T-cell (primary cell): ENCODE measurements at places on chromosomes 11 and 22.

- DNase-seq, result no peak
Measured at GRCh38 chr11:61656347-61657077, 23.7 kb upstream of the DAGLA start.

DNA sequence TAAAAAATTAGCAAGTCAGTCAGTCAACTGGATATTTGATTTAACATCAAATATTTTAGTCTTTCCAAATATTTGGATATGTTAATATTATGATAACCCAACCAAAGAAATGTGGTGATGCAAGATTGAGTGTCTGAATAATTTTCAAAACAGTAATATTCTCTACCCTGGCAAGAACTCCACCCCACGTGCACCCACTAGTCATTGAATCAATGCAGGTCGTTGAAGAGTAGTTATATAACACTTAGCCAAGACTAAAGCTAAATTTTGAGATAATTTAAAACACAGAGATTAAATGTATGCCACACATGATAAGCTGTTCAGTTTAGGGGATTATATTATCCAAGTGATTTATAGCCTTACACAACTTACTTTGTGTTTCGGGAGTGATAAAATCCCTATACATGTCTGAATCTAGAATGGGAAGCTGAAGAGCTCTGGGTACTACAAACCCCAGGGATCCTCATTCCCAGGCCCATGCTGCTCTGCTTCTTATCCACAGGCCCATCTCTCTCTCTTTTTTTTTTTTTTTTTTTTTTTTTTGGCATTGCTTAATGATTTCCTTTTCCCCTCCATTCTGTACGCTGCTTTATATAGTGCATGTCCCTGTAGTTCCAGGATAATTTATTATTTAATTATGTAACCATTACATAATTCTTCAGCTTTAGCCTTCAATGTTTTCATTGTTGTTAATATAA lies 392.9 kb downstream of the NTM start:
- no peak for DNase-seq

- no peak for DNase-seq
Measured at GRCh38 chr11:74142624-74143023, 28.2 kb downstream of the C2CD3 start.

DNA sequence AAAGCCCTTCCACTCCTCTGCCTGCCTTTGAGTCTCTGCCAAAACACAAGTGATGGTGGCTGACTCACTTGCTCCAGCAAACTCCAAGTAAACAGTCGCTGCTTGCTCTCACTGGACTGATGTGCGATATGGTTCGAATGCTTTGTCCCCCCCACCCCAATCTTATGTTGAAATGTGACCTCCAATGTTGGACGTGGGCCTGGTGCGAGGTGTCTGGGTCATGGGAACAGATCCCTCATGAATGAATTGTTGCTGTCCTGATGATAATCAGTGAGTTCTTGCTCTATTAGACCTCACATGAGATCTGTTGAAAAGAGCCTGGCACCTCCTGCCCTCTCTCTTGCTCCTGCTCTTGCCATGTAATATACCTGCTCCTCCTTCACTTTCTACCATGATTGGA lies 747.9 kb downstream of the OPCML start:
- DNase-seq, result no peak

- DNase-seq, result no peak
Measured at GRCh38 chr11:729492-730074, 17.7 kb upstream of the TALDO1 start.

DNA sequence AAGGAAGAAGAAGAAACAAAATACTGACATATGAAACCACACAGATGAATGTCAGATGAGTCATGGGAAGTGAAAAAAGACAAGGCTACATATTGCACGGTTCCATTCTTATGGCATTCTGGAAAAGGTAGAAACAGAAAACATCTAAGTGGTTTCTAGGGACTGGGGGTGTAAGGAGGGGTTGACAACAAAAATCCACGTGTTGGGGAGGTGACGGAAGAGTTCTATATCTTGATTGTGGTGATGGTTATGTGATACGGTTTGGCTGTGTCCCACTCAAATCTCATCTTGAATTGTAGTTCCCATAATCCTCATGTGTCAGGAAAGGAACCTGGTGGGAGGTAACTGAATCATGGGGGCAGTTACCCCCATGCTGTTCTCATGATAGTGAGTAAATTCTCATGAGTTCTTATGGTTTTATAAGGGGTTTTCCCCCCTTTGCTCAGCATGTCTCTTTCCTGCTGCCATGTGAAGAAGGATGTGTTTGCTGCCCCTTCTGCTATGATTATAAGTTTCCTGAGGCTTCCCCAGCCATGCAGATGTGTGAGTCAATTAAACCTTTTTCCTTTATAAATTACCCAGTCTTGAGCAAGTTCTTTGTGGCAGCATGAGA lies 6.4 kb upstream of the ARFGAP3 start:
- DNase-seq, result no peak

- DNase-seq, result no peak
Measured at GRCh38 chr11:61110255-61111049, 8.2 kb downstream of the CD5 start.

GRCh38 chr11:119903389-119903788 lies 174.4 kb upstream of the NECTIN1 start:
- no peak for DNase-seq

- DNase-seq, result no peak
Measured at GRCh38 chr11:74870485-74870884, 78.4 kb downstream of the XRRA1 start.

GRCh38 chr11:7448201-7448600 lies 37.1 kb upstream of the OLFML1 start:
- no peak for DNase-seq

- no peak for DNase-seq
Measured at GRCh38 chr11:45739866-45740265, 65.1 kb upstream of the SLC35C1 start.

GRCh38 chr11:16859651-16860050 lies 121.2 kb downstream of the C11orf58 start:
- DNase-seq, result no peak

- no peak for DNase-seq
Measured at GRCh38 chr11:45362636-45363035, 76.5 kb upstream of the SYT13 start.

DNA sequence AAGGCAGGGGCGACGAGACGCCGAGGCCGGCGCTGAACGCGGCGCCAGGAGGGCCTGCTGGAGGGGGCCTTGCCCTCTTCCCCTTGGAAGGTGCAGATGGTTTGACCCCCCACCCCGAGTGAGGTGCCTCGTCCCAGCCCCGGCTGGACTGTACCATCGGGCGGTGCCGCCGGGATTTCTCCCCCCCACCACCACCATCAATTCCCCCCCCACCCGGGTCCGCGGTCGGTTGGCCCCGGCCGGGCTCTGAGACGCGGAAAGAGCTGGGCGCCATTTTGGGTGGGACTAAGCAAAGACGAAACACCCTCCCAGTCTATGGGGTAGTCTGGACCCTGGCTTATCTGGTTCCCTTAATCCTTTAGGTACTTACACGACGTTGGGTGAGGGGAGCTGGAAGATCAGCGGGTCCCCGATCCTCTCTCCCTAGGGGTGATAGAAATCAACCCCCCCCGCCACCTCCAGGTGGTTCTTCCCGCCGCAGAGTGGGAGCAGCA lies at the start of gene PRDM10:
Gene PRDM10 (minus strand): TSS at position 484 of the 494 bp plus-strand sequence. CDS start 41,871 bp downstream, outside the sequence.
- peak; percentile 92 for DNase-seq

- DNase-seq, result no peak
Measured at GRCh38 chr11:9680028-9680427, 16.2 kb downstream of the SWAP70 start.

DNA sequence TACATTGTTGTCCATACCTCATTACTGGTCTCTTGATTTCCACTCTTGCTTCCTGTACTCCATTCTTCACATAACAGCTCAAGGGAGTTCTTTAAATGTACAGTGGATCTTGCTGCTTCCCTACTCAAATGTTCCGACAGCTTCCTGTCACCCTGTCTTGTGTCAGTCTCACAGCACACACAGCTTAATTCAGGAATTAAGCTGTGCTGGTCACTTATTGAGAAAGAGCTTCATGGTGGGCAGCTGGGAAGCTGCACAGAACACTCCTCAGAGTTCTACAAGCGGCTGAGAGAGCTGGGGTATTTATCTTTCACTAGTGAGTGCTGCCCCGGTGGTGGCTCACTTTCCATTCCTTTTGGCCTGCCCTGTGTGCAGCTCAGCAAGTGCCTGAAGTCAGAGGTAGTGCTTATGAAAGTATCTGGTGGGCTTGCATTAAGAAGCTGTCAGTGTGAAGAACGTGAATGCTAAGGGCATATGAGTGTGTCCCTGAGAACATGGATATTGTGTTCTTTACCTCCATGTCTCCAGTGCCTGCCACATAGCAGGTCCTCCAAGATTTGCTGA lies 48.7 kb downstream of the KCNQ1OT1 start:
- no peak for DNase-seq

GRCh38 chr11:128047026-128047425 lies 540.3 kb downstream of the ETS1 start:
- DNase-seq, result no peak

- no peak for DNase-seq
Measured at GRCh38 chr11:57377107-57377506, 3.8 kb downstream of the PRG3 start.

DNA sequence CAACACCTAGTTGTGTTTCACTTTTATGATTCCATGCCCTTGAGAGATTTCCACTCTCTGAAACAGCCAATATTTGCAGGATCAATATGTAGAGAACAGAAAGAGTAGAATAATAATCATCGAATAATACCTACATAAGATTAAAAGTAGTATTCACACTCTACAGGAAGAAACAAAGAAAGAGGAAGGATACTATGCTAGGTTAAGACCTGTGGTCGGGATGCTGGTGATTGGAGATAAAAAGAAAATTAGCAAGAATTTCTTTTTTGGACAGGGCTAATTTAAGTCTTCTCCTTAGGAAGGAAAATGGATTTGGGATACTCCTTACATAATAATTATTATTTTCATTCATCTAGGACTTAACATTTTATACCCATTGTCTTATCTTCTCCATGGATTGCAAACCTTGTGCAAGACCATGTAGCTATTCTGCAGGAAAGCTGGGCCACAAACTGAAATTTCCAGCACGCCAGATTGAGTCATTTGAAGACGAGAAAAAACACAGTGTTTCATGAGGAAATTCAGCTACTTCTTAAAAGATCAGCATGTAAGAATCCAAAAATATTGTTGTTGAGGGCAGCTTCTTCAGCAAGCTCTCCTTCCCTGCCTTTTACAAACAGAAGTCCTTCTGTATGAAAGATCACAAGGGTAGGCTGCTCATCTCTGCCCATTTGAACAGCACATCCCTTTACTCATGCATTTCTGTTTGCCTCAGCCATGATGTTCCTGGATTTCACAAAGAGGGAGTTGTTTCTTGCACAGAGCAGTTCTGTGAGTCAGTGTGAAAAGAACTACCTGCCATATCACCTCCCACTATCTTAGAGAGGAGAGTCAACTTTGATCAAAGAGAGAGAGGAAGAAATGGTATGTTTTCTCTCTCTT lies 90.7 kb downstream of the FAM76B start:
- DNase-seq, result no peak

- DNase-seq, result no peak
Measured at GRCh38 chr11:2713094-2713493, 13.3 kb upstream of the KCNQ1OT1 start.

- DNase-seq, result no peak
Measured at GRCh38 chr11:20351751-20352262, 11.7 kb upstream of the HTATIP2 start.

GRCh38 chr11:128494418-128495332 lies 92.7 kb downstream of the ETS1 start:
- DNase-seq, result no peak

GRCh38 chr22:38089474-38089851 lies 5.5 kb upstream of the SLC16A8 start:
- no peak for DNase-seq

DNA sequence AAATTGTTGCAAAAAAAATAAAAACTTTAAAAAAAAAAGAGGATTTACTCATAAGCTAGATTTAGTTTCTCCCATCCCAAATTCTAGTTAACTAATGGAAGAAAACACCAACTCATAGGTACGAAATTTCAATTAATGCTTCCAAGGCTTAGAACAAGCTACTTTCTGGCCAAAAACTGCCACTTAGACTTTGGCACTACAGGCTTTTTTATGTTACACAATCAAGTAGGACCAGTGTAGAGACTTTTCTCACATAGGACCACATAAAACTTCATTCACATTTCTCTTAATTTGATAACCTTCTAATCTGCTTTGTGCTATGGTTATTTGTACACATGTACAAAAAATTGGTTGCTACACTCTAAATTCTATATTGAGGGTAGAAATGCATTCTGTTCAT lies 3.1 kb downstream of the ST13 start:
- DNase-seq, result no peak

DNA sequence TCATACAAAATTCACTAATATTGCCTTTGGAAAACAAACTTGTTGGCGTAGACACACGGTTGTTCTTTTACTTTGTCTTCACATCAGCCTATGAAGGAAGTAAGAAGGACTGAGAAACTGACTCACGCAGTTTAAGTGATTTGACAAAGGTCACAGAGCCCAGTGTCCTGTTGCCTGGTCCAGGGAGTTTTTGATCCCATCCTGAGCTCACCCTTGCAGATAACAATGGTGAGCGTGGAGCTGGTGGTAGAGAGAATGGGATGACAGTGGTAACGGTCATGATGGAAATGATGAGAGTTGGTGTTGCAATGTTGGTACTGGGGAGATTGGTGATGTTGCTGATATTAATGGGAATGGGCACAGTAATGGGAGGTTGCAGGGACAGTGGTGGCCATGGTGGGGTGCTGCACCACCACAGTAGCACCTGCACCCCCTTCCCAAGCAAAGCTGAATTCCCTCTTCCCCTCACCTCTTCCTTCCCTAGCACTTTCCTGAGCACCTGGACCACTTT lies 22.0 kb downstream of the CREB3L1 start:
- no peak for DNase-seq
